Fibroblast of upper back skin (primary cell): ENCODE measurements at places on chromosomes 1 and 21.
A peak's percentile ranks its signal among the peaks of the same experiment; 100 is the strongest.

DNA sequence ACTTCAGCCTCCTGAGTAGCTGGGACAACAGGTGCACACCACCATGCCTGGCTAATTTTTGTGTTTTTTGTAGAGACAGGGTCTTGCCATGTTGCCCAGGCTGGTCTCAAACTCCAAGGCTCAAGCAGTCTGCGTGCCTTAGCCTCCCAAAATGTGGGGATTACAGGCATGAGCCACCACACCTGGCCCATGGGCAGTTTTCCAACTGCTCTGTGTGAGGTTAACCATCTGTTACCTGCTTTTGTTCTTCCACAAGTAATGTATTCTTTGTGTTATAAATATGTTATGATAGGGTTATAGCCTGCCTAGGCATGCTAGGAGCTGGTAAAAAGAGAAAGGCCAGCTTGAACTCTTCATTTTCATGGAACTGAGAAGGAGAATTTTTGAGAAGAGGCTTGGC, 30.7 kb downstream of the TUFT1 start:
- DNase-seq: no peak

- no peak for DNase-seq
Observed at GRCh38 chr1:165467706-165468105, 22.8 kb upstream of the RXRG start.

DNA sequence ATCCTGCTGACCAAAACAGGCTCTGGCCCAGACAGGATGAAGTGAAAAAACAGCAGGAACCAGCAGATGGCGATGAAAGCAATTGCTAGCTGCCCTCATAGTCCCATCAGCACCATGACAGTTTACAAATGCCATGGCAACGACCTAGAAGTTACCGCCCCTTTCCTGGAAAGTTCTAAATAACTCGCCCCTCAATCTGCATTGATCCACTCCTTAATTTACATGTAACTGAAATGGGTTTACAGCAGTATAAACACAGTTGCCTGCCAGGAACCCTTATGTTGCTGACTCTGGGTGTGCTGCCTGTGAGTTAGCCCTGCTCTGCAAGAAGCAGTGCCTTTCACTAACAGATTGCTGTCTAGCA, 65.5 kb upstream of the CR1L start:
- peak; percentile 59 for DNase-seq

- peak; percentile 54 for DNase-seq
Observed at GRCh38 chr1:205769641-205770365, 5.5 kb downstream of the RAB29 start.

- peak; percentile 33 for DNase-seq
Observed at GRCh38 chr1:101781201-101781831, 215.4 kb downstream of the OLFM3 start.

- DNase-seq: no peak
Observed at GRCh38 chr1:45617618-45618017, 6.2 kb downstream of the CCDC17 start.

DNA sequence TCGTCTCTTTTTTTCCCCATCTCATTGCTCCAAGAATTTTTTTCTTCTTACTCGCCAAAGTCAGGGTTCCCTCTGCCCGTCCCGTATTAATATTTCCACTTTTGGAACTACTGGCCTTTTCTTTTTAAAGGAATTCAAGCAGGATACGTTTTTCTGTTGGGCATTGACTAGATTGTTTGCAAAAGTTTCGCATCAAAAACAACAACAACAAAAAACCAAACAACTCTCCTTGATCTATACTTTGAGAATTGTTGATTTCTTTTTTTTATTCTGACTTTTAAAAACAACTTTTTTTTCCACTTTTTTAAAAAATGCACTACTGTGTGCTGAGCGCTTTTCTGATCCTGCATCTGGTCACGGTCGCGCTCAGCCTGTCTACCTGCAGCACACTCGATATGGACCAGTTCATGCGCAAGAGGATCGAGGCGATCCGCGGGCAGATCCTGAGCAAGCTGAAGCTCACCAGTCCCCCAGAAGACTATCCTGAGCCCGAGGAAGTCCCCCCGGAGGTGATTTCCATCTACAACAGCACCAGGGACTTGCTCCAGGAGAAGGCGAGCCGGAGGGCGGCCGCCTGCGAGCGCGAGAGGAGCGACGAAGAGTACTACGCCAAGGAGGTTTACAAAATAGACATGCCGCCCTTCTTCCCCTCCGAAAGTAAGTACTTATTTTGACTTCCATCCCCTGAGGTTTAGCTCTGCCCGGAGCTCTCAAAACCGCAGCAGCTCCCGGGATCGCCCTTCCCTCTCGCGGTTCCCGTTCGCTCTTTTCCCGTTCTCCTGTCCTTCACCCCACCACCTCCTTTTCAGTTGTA, 1.5 kb downstream of the TGFB2 start:
- DNase-seq: no peak

DNA sequence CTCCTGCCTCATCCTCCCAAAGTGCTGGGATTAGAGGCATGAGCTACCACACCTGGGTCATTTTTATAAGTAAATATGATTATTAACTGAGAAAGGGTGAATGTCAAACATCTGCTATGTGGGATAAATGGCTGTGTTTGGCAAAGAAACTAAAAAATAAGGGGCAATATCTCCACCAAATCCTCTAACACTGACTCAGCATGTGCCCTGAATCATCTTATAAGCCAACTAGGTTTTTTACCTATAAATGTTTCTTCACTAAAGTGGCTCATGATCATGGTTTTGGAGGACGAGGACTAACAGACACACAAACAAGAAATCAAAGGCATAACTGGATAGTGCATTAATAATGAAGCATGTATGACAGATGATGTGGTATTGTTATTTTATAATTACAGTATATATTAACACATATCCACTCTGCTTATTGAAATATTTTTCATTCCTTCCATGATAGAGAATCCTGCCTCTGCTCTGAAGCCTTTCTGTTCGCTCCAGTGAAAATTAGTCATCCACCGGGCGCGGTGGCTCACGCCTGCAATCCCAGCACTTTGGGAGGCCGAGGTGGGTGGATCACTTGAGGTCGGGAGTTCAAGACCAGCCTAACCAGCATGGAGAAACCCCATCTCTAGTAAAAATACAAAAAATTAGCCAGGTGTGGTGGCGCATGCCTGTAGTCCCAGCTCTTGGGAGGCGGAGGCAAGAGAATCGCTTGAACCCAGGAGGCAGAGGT, 11.7 kb upstream of the ARHGAP29 start:
- DNase-seq: no peak

GRCh38 chr1:44594353-44594752, 79.9 kb downstream of the TMEM53 start:
- DNase-seq: no peak

GRCh38 chr1:237032029-237032428, 10.0 kb upstream of the RYR2 start:
- DNase-seq: no peak

GRCh38 chr1:157050836-157051235, 5.3 kb upstream of the ARHGEF11 start:
- DNase-seq: no peak

GRCh38 chr1:108817016-108817415, 39.9 kb downstream of the AKNAD1 start:
- DNase-seq: peak; percentile 55

- no peak for DNase-seq
Observed at GRCh38 chr1:7388141-7388487, 383.0 kb upstream of the VAMP3 start.

GRCh38 chr1:205056188-205056611, 13.2 kb downstream of the CNTN2 start:
- no peak for DNase-seq

GRCh38 chr1:57345916-57346315, 77.9 kb downstream of the DAB1 start:
- no peak for DNase-seq

DNA sequence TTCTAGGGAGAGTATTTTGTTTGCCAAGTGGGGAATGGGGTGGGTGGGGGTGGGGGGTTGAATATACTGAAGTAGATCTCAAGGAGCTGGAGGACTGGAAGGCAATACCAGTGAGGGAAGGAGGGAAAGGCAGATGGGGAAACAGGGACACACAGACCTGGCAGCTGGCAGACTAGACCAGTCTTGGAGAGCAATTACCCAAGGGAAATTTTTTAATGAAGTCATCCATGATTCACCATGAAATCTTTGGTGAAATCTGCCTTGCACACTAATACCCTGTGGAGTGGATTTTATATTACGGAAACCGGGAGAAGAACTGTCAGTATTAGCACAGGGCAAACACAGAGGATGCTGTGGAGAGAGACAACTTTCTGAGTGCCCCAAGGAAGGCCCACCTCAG, 29.7 kb upstream of the MARK1 start:
- DNase-seq: peak; percentile 37

- DNase-seq: no peak
Observed at GRCh38 chr21:46193829-46194373, 9.6 kb upstream of the SPATC1L start.

GRCh38 chr1:248306103-248306502, 2.9 kb upstream of the OR2T12 start:
- DNase-seq: no peak

- no peak for DNase-seq
Observed at GRCh38 chr1:89382479-89382878, 18.6 kb downstream of the GBP6 start.

GRCh38 chr1:214074477-214074876, 86.7 kb downstream of the PROX1 start:
- no peak for DNase-seq

- peak; percentile 76 for DNase-seq
Observed at GRCh38 chr1:43349594-43350306, 9.0 kb upstream of the CDC20 start.

DNA sequence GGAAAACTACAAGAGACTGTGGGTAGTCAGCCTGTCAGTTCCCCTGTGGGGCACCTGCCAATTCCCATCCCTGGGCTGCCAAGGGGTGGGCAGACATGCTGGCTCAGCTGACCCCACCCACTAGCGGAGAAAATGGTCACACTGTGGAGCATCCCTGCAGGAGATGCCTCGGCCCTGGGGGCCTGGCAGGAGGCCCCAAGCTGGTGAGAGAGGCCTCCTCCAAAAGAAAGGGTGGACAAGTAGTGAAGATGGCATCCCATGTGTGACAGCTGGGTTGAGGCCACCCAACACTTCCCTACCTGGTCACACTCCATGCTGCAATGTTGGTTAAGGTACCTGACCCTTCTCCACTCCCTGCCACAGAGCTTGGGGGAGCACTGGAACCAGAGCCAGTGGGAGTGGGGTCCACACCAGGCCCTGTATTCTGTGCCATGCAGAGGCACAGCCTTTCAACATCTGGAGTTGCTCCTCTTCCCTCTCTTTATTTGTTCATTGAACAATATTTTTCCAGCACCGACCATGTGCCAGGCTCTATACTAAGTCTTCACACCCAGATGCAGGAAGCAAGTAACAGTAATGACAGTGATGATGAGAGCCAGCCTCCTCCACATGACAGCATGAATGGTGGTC, 59.5 kb downstream of the KLHDC7A start:
- no peak for DNase-seq

GRCh38 chr1:115727706-115728249, 40.7 kb downstream of the CASQ2 start:
- peak; percentile 92 for DNase-seq
